ENCODE measurements at places on chromosomes 5 and 9. TPM values are rescaled to one million over a fixed set of nuclear protein-coding genes. Genes with fewer than 3 reads are reported as not detected.

DNA sequence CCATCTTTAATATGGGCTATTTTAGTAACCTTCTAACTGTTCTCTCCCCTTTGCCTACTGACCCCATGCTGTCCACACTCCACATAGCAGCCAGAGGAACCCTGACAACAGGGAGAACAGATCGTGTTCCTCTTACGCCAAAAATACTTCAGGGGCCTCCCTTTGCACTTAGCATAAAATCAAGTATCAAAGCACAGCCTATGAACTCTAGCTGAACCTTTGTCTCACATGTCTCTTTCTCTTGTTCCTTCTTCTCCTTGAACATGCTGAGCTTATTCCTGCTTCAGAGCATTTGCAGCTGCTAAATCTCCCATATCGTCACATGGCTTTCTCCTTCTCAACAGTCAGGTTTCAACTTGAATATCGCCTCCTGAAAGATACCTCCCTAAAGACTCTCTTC lies 698.8 kb upstream of the C9orf72 start:
- DNase-seq = no peak

Gene PCDHGB1
- 1.5 TPM for total RNA-seq

DNA sequence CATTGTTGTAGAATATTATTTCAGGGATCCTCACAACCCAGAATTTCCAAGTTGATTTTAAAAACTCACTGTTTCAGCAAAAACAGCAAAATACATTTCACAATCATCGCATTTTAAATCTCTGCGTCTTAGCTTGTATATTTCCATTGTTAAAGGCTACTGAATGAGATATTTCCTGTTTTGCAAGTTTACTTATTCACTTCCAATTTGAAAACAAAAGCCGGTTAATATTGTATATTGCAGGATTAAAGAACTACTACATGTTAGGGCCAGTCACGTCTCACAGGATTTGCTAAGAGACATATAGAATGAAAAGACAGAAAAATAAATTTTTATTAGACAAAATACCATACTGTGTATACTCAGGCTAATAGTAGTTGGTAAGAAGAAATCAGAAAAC lies 395.9 kb upstream of the CDH9 start:
- no peak for DNase-seq

DNA sequence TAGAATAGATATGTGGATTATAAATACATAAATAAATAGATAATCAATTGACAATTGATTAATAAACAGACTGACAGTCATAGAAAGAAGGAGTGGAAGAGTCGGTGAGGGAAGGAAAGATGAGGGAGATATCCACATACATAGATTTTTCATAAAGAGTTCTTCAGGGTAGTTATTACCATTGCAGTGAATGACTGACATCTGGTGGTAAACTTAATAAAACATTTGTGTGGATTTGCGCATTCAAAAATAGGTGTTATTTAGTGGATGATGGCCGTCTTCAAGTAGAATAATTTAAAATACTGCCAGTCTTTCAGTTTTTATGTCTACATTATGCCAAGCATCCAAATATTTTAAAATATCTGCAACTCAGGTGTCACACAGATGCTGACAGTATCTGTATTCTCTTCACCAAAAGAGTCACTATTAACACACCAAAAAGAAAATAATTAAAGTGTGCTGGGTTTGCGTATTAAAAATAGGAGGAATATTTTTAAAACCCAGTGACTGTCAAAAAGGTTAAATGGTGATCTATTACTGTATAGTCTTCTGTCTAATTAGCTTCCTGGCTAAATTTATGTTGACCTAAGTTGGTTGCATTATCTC lies 78.8 kb downstream of the GIN1 start:
- peak; percentile 27 for DNase-seq

All from astrocyte (in vitro differentiated cells and primary cell).